ENCODE measurements at places on chromosomes 1 and 21.

GRCh38 chr1:56225964-56226815, 353.2 kb downstream of the PLPP3 start:
- no peak for DNase-seq

- DNase-seq, result no peak
Observed at GRCh38 chr1:200172311-200172710, 144.8 kb downstream of the NR5A2 start.

DNA sequence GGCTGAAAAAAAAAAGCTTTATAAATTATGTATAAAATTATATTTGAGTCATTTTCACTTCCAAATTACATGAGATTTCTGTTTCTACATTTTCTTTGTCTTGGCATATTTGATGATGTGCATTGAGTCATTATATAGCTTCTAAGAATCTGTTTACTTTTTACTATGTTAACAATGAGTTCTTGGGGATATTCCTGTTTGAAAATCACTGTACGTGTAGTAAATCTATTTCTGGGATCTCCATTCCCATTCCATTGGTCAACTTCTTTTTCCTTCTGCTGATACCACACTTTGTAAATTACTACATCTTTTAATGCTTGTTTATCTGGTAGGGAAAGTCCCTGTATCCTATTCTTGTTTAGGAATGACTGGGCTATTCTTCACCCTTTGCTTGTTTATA, 43.6 kb downstream of the TNFRSF9 start:
- DNase-seq, result no peak

GRCh38 chr1:235075048-235075776, 53.4 kb downstream of the TOMM20 start:
- DNase-seq, result no peak

- DNase-seq, result no peak
Observed at GRCh38 chr1:149925345-149925744, 2.3 kb downstream of the SF3B4 start.

- peak; percentile 85 for DNase-seq
Observed at GRCh38 chr1:231162297-231162969, 575 bp downstream of the TRIM67 start.

GRCh38 chr1:208393826-208394225, 149.6 kb upstream of the PLXNA2 start:
- DNase-seq, result no peak

- DNase-seq, result no peak
Observed at GRCh38 chr21:26983576-26983975, 16.7 kb upstream of the ADAMTS5 start.

DNA sequence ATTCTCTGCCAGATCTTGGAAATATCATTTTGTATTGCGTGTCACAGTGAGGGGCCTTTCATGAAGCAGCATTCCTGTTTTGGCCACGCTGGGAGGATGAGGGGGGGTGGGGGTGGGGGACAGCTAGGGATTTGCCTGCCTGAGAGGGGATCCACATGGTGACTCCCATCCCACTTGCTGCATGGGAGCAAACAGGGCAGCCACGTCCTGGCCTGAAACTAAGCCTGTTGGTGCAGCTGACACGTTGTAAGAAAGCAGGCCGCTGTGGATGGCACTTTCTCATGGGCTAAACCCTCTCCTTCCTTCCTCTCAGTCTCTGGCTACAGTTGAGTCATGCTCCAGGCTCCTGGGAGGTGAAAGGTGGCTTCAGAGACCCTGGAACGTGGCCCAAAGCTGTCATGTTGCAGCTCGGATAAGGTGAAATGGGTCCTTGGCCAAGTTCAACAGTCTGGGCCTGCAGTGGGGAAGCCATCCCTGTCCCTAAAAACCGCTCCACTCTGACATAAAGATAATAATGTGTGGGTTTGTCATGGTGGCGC, 346.7 kb upstream of the VAMP3 start:
- no peak for DNase-seq

- DNase-seq, result no peak
Observed at GRCh38 chr1:205316161-205316566, 5.4 kb downstream of the NUAK2 start.

DNA sequence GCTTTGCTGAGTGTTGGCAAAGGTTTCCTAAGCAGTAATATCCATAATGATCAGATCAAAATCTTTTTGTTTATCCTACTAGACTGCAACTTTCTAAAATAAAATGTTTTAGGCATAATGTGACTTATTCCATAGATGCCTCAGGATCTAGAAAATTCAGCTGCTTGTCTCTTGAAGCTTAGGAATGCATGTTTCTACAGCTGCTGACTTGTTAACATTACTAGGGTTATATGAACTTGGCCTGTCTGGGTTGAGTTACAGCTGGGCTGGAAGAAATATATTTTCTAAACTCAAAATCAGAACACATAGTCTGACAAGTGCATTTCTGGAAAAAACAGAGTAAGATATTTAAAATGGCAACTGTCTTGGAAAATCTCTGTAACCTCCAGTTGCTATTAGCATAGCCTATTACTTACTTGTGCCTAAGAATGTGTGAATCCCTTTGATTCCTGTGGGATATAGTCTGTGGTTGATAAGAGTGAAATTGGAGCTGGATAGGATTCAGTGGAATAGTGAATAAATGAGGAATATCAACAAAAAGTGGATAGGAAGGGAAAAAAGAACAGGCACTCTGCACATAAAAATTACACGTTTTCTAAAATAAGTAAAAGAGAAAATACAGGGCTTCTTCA, 61.2 kb downstream of the RGS4 start:
- DNase-seq, result no peak

- no peak for DNase-seq
Observed at GRCh38 chr1:198619375-198620140, 19.3 kb upstream of the PTPRC start.

DNA sequence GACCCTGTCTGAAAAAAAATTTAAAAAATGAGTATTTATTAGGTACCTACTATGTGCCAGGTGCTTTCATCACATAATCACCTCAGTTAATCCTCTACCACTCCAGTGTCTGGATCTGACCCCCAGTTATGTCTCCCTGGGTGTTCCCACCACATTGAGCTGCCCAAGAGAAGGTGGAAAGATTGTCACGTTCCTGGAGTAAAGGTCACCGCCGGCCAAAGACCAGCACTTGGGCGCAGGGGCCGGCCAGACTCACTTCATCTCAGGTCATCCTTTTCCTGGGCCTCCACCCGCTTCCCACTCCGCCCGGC, 714 bp downstream of the PYCR2 start:
- DNase-seq, result no peak

DNA sequence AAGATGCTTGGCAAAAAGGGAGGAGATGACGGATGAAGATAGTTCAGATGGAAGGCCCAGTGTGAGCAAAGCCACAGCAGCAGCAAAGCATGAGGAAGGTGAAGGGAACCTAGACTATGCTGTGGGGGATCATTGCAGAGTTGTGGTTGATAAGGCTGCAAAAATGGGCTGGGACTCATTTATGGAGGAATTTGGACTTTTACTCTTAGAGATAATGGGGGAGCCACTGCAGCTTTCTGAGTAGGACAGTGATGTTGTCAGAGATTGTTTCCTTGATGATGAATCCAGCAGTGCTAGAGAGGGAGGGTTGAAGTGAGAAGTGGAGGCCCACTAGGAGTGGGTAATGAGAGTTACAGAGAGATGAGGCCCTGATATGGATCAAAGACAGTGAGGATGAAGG, 2.1 kb upstream of the C8A start:
- DNase-seq, result no peak

- DNase-seq, result no peak
Observed at GRCh38 chr1:203661572-203661971, 34.9 kb downstream of the ATP2B4 start.

DNA sequence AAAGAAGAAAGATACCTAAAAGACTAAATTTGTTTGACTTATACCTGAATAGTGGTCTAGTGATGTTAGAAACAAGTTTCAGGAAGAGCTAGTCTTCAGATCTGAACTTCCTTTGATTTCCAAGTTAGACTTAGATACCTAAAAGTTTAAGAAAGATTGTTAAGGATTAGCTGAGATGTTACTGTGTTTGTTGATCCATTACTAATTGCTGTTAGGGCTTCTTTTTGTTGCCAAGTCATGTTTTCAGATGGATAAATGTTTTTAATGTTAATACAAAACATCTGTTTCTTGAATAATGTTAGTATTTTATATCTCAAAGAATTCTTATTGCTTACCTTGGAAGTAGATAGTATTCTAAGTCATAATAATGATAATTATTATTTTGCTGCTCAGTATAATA, 11.6 kb downstream of the GNAI3 start:
- DNase-seq, result no peak

Data from HuH-7 (cell line).